ENCODE measurements at places on chromosomes 7 and 10. TPM values are rescaled to one million over a fixed set of nuclear protein-coding genes. Genes with fewer than 3 reads are reported as not detected.
A peak's percentile ranks its signal among the peaks of the same experiment; 100 is the strongest.

DNA sequence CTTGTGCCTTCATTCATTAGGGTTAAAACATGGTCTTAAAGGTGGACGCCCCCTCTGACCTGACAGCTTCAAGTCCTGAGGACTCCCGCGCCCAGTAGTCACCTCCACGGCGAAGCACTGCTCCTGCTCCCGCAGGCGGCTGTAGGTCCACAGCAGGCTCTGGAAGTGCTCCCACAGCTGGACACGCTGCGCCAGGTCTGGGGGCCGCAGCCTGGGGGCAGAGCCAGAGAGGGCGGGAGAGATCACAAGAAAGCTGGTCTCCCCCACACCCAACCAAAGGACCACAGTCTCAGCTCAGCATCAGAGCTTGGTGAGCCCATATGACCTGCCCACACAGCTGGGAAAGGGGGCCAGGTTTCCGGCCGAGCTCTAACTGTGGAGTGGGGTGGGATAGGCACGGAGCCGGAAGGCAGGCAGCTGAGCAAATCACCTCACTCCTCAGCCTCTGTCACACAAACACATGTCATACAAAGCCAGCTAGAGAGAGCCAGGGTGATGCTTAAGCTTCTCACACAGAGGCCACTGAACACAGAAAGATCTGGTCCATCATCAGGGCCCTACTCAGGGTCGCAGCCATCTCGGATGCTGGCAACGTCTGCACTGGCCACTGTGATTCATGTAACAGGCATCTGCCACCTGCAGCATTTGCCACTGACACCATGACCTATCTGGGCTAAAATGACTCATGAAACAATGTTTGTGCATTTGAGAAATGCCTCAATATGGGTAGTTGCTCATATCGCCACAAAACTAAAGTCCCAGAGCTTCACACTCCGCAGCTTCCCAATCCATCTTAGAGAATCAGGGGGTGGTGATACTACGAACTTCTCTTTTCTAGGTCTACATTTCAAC lies 12.6 kb downstream of the HPS1 start:
- peak; percentile 81 for DNase-seq
- no peaks in the 10 kb centered on the region for H3K36me3 ChIP-seq
- H3K4me1 ChIP-seq: peaks cover 13% of the 10 kb centered on the region
- no peak overlapping the region for H3K4me3 ChIP-seq

Gene CUZD1
- 0.40 TPM for total RNA-seq

GRCh38 chr7:132276976-132277725 lies 299.1 kb downstream of the PLXNA4 start:
- no peaks in the 10 kb centered on the region for H3K4me1 ChIP-seq
- no peak overlapping the region for H3K4me3 ChIP-seq
- peak; percentile 55 for DNase-seq
- H3K36me3 ChIP-seq: no peaks in the 10 kb centered on the region
- no peak overlapping the region for H3K27ac ChIP-seq

DNA sequence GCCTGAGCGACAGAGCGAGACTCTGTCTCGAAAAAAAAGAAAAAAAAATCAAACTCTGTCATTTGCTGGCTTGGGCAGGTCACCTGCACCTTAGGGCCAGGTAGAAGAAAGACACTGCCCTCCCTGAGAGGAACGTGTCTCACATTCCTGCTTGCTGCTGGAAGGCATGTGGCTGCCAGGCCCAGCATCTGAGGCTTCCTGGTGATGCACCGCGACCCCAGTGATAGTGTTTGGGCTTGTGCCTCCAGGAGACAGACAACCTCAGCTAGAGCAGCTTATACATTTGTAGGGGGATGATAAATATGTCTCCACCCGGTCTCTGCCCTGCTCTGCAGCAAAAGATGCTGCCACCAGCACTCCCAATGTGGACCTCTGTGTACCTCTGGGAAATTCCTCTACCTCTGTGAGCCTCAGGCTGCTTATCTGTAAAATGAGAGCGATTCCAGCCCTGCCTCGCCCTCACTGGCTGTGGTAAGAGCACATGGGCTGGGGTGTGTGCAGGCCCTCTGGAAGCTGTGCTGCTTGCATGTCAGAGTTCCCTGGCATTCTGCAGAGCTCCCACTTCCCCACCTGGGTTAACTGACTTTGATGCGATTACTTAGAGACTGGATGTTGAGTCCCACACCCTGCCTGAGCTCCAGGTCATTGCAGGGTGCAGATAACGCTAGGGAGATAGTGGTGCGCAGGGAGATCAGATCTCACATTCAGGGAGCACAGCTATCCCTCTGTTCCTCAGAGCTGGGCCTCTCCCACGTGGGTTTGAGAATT lies 19.9 kb downstream of the SLC29A3 start:
- peak; percentile 38 for DNase-seq
- H3K36me3 ChIP-seq: no peaks in the 10 kb centered on the region
- no peaks in the 10 kb centered on the region for H3K27me3 ChIP-seq
- no peak overlapping the region for H3K4me3 ChIP-seq

DNA sequence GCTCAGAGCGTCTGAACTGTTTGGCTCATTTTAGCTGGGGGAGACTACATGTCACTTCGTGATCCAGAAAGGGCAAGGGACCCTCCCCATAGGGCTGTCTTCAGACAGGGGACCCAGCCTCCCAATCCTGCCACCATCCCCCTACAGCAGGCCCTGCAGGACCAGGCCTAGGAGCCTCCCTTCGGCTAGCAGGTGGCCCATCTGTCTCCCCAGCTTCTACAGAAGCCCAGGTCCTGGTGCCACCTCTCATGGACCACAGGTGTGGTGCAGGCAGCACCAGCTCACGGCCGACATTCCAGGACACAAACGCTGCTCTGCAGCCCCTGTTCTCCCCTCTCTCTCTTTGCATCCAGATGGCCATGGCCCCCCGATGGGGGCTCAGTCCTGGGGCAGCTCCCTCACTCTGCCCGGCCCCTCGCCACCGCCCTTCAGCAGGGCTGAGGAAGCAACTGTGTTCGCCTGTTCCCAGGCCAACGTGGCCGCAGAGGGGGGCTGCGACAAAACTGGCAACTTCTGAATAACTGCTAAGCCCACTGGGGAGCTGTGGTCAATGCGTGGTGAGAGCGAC lies 10.3 kb downstream of the TECPR1 start:
- no peak overlapping the region for H3K4me3 ChIP-seq
- no peak overlapping the region for H3K27ac ChIP-seq
- no peaks in the 10 kb centered on the region for H3K36me3 ChIP-seq
- H3K27me3 ChIP-seq: no peaks in the 10 kb centered on the region
- DNase-seq: no peak

Gene GTF2IRD1
- 21.9 TPM for total RNA-seq

Gene AS3MT
- 1.7 TPM for total RNA-seq

Gene NRG3
- total RNA-seq: not detected

- no peak overlapping the region for H3K27ac ChIP-seq
- no peak overlapping the region for H3K4me3 ChIP-seq
- no peaks in the 10 kb centered on the region for H3K27me3 ChIP-seq
- H3K36me3 ChIP-seq: no peaks in the 10 kb centered on the region
Measured at GRCh38 chr10:28633750-28634149, 43.6 kb upstream of the BAMBI start.

Gene C10orf88
- total RNA-seq: 6.2 TPM

Gene CNTNAP2
- total RNA-seq: 1.8 TPM

Gene OR2A42
- not detected for total RNA-seq
